ENCODE measurements at places on chromosomes 1 and 21.
A peak's percentile ranks its signal among the peaks of the same experiment; 100 is the strongest.

GRCh38 chr1:14959059-14959694, 194.4 kb upstream of the TMEM51 start:
- no peak for DNase-seq

DNA sequence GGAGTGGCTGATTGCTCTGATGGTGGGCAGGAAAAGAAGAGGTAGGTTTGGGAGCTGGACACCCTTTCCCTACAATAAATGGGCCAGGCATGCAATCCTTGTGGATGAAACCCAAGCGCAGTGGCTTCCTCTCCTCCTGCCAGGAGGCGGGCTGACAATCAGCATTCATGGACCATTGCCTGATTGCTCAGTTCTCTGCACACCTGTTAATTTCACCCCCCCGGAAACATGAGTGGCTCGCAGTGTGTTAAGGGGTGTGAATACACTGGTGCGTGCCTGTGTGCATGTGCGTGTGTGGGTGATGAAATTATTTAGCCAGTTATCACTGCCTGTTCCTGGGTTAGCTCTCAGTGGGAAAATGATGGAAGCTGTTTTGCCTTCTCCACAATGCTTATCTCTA, 310.7 kb downstream of the PCP4 start:
- DNase-seq, result peak; percentile 76

GRCh38 chr1:14786681-14787080, 188.2 kb downstream of the KAZN start:
- no peak for DNase-seq

DNA sequence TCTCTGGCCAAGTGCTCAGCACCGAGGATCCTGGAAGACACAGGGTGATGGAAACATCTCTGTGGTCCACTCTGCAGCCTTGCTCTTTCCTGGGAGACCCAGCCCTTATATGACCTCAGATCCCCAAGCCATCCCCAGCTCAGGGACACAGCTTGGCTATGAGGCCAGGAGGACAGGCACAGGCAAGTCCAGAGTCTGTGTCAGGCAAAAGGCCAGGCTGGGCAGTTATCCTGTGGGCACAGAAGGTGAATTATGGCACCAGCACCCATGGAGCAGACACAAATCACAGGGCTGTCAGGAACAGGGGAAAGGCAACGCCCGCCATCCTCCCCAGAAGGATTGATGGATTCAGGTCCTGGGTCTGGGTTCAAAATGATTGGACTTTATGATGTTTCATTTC, 52.1 kb upstream of the SCMH1 start:
- DNase-seq, result no peak

GRCh38 chr1:93317207-93317606, 28.5 kb upstream of the DR1 start:
- no peak for DNase-seq

DNA sequence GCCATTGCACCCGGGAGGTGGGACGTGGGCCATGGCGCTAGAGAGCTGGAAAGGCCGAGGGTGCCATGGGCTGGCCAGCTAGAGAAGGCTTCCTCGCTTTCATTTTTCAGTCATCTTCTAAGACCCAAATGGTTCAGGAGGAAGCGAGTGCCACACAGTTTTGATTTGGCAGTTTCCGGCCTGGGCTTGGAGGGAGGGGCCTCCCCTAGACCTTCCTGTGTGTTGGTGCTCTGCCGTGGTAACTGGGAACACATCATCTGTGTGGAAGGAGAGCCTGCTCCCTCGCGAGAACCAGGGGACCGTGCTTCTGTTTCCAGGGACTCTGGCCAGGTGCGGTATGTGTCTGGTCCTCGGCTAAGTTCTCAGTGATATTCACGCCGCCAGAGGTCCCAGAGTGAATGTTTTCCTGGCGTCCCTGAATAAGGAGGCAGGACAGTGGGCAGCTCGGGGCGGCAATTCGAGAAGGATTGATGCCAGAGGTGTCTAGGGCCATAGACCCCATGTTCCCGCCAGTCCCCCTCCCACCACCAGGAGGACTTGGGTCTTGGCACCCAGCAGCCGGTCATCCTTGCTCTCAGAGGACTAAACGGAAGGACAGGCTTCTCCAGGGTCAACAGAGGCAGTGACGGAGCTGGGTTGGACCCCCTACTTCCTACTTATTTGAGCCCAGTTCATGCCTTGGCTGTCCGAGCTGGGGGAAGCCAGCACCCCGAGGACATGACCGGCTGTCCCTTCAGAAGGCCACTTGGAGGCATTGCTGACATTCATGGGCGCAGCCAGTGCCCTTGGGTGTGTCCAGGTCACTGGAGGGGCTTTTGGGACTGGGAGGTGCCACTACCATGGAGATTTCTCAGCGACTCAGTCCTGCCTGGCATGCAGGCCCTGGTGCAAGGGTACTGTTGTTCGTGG, 2.7 kb upstream of the NPHP4 start:
- no peak for DNase-seq

GRCh38 chr1:237201155-237201554, 159.2 kb downstream of the RYR2 start:
- no peak for DNase-seq

GRCh38 chr1:94925004-94925403, 1.9 kb downstream of the CNN3 start:
- DNase-seq, result no peak

GRCh38 chr1:87230501-87230900, 98.2 kb upstream of the LMO4 start:
- no peak for DNase-seq

- DNase-seq, result peak; percentile 44
Measured at GRCh38 chr1:211145944-211146343, 12.0 kb upstream of the KCNH1 start.

DNA sequence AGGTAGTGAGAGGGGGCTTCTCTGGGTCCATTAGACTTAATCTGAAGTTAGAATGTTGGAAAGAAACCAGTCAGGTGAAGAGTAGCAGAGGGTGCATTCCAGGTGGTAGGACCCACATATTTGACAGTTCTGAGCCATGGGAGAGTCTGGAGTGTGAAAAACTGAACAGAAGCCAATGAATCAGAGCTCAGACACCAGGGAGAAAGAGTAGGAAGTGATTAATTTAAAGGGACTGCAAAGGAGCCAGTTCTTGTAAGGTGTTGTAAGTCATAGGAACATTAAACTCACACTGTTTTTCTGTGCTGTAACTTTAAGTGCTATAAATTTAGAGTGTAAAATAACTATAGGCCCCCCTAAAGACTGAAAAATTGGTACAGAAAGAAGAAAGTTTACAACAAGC, 5.9 kb upstream of the DHX9 start:
- DNase-seq, result no peak

- no peak for DNase-seq
Measured at GRCh38 chr1:154520333-154520732, 18.1 kb upstream of the SHE start.

DNA sequence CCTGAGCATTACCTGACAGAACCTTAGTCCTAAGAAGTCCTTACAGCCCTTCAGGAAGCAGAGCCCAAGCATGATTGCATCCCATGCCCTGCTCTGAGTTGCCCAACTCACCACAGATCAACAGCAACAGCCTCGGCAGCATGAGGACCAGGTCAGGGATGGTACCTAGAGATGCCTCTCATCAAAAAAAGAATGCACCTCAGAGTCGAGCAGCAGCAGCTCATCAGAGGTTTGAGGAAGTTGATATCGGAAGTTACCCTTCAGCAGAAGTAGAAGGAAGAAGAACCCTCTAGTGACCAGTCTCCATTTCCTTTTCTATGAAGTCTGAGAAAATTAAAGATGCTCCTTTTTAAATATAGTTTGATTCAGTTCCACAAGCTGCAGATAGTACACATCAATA, at the start of gene FCRL1:
TSS of gene FCRL1 (minus strand) at position 225 of the 400 bp plus-strand sequence. CDS start at position 142, 83 bp downstream.
- DNase-seq, result no peak

DNA sequence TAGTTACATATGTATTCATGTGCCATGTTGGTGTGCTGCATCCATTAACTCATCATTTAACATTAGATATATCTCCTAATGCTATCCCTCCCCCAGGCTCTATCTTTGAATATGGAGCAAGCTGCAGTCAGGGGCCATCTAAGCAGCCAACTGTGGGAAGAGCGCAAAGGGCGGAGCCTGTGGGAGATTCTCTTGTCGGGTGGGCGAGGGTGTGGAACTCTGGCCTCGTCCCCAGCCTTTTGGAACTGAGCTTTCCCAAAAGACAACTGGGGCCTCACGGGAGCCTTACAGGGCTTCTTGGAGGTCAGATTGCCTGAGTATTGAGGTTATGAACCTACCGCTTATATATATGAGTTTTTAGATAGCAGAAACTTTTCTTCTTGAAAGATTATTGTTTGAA, 117.2 kb downstream of the HHAT start:
- DNase-seq, result no peak

- no peak for DNase-seq
Measured at GRCh38 chr1:98277118-98277517, 356.3 kb upstream of the DPYD start.

GRCh38 chr1:154295408-154296235, 23.2 kb downstream of the HAX1 start:
- DNase-seq, result no peak

- DNase-seq, result no peak
Measured at GRCh38 chr1:229388897-229389580, 44.9 kb downstream of the ACTA1 start.

- no peak for DNase-seq
Measured at GRCh38 chr1:233470741-233471499, 143.0 kb upstream of the KCNK1 start.

DNA sequence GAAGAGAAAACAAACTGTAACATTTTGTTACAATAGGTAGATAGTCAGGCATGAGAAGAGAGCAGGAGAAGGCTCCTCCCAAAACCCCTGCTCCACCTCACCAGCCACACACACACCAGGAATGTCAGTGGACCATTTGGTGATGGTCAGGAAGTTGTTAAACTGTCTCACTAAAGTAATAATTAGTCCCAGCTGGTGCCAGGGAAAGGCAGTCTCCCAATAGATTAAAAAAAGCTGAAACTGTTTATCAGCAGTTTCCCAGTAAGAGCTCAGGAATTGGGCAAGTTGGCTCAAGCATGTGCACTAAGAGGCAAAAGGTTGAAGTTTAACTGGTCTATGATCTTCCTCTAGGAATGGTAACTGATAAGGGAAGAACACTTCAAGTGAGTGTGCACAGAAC, 249.6 kb downstream of the COL11A1 start:
- DNase-seq, result no peak

GRCh38 chr21:32543975-32544374, 41.3 kb downstream of the TCP10L start:
- DNase-seq, result no peak

GRCh38 chr21:38879912-38880576, 74.3 kb downstream of the ETS2 start:
- no peak for DNase-seq

GRCh38 chr1:40976952-40977690, 2.4 kb upstream of the CTPS1 start:
- DNase-seq, result no peak

- DNase-seq, result no peak
Measured at GRCh38 chr1:65229754-65230339, 79.5 kb upstream of the DNAJC6 start.

DNA sequence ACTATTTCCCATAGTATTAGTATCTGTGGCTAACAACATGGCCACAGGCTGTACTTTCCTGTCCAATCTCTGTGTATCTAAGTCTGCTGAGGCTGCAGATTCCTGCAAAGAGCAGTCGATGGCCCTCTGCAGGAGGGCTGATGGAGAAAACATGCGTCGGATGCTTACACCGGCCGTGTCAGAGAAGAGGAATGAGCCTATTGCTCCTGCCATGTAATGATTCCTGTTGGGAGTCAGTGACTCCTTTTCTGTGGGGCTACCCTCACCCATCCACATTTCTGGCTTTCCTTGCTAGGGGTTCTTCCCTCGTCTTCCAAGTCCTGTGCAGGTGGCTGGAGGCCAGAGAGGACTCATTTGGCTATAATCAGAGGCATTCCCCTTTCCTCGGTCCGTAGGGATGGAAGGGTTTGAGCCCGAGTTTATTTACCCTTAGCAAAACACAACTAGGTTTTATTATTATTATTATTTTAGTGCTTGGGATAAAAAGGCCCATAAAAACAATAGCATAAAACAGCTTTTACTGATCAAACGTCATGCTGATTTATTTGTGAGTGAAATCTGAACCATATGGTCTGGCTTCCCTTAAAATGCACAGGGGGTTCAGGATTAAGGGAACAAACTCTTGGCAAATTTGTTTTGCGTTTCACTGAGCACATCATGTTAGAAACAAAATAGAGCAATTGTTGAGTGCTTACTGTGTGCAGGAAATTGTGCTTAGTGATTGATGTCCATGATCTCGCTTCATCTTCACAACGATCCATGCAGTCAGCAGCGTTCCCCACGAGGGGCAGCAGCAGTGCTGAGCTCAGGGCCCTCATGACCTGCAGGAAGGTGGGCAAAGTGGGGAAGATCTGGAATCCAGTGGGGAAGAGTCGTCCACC, 70.8 kb downstream of the KIF26B start:
- no peak for DNase-seq

GRCh38 chr1:246907472-246907871, 24.3 kb downstream of the AHCTF1 start:
- DNase-seq, result peak; percentile 63

- no peak for DNase-seq
Measured at GRCh38 chr1:196734460-196734859, 40.2 kb upstream of the CFHR3 start.

Measured in NCI-H2081 (cell line).